ENCODE measurements at places on chromosomes 5 and 9.

- DNase-seq, result no peak
Measured at GRCh38 chr5:108728566-108729241, 19.0 kb upstream of the FER start.

GRCh38 chr9:12798066-12798770 lies 23.4 kb downstream of the LURAP1L start:
- DNase-seq, result peak; percentile 60

- DNase-seq, result no peak
Measured at GRCh38 chr9:132541051-132541450, 41.4 kb upstream of the BARHL1 start.

DNA sequence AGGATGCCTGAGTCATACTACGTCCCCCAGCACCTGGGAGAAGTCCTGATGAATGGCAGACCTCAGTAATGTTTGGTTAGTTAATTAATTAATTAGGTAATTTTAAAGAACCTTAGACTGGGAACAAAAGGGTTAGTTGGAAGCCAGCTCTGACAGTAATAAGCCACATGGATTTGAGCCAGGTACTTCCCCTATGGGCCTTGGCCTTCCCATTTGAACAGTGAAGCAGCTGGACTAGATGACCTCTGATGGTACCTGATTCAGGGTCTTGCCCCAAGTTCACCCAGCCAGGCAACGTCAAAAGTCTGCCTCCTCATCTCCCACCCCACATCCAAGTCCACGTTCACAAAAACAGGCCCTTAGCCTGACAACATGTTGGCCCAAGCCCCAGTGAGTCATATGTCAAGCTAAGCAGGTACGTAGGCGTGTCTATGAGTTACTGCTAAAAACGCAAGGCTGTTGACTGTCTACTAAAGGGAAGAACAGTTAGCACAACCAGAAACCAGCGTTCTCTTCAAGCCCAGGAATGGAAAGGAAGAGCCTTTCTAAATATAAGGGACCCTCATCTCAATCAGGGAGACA lies 303.2 kb downstream of the ACTL7B start:
- DNase-seq, result no peak

GRCh38 chr5:134784241-134784920 lies 25.8 kb downstream of the DDX46 start:
- DNase-seq, result no peak

- no peak for DNase-seq
Measured at GRCh38 chr5:93294996-93295395, 286.0 kb downstream of the NR2F1-AS1 start.

Measured in dorsolateral prefrontal cortex (tissue), 122 donors.